CD4-positive, alpha-beta T cell treated with Interleukin-1 beta for 1 hour (primary cell): ENCODE measurements at places on chromosomes 4 and X.

GRCh38 chr4:2666722-2667247 lies 89.4 kb downstream of the TNIP2 start:
- DNase-seq, result no peak

GRCh38 chr4:110682311-110682710 lies 59.4 kb upstream of the PITX2 start:
- DNase-seq, result no peak

DNA sequence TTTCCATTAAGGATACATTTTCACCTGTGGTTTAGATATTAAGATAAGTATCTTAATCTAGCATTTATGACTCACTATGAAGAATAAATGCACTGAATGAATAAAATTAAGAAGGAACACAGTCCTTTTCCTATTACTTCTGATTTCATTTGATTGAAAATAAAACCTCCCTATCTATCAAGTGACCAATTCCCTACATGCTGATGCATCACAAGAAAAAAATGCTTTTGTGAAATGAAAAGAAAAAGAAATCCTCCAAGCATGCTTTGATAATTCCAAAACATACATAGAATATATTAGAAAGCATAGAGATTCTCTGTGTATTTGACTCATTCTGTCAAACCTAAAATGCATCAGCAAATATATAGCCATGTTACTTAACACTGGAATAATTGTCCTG lies 37.1 kb downstream of the PCDH10 start:
- no peak for DNase-seq

GRCh38 chr4:152534541-152535359 lies 1.1 kb downstream of the FBXW7 start:
- peak; percentile 52 for DNase-seq

- no peak for DNase-seq
Observed at GRCh38 chr4:74640111-74640903, 154.0 kb downstream of the BTC start.

DNA sequence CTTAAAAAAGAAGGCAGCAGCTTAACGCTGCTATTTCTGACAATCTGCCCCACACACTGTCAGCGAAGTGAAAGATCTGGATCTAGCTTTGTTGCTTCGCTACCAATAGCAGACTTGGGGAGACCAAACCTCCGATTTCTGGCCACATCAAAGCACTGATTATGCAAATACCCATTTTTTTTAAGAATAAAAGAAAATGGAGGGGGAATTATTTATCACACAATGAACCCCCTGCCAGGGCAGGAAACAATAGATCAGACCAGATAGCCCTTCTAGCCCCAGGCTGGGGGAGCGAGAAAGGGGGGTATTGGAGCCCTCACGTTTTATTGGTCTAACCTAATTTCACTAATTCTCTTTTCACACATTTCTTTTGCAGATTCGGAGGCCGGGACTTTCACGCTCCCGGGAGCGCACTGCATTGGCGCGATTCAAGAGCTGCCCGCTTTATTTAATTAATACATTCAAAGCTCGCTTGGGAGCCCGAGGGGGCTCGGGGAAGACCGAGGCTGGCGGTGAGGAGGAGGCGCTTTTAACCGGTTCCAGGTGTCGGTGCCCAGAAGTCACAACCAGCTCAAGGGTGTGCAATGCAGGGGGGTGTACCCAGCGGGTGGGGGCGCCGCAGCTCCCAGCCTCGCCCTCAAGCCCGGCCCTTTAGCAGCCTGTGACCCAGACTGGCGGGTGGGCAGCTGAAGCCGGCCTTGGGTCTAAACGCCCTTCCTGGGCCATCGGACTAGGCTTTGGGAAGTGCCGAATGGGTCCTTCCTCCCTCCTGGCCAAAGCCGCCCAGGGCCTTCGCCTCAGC lies 5.5 kb downstream of the NEUROG2 start:
- DNase-seq, result no peak

GRCh38 chr4:166875821-166876220 lies 358.5 kb downstream of the SPOCK3 start:
- no peak for DNase-seq

- DNase-seq, result no peak
Observed at GRCh38 chrX:123698979-123699520, 33.8 kb downstream of the THOC2 start.

GRCh38 chrX:39144323-39144722 lies 343.1 kb downstream of the MID1IP1 start:
- peak; percentile 11 for DNase-seq
